ENCODE measurements at places on chromosomes 3 and 15.

GRCh38 chr3:99332718-99333117, 305.7 kb upstream of the COL8A1 start:
- DNase-seq = no peak

DNA sequence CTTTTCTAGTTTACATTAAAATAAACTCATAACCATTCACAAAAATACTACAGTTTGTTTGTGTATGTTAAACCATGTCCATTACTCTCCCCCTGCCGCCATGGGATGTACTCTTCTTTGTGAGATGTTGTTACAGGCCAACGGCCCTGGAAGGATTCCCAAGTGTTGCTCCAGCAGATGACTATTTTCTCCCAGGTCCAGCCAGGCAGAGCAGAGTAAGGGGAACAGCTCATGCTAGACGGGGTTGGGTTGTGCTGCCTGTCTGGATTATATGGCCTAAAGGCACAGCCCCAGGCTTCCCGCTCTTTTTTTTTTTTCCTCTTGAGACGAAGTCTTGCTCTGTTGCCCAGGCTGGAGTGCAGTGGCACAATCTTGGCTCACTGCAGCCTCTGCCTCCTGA, 24.5 kb upstream of the SLCO2A1 start:
- DNase-seq = no peak

DNA sequence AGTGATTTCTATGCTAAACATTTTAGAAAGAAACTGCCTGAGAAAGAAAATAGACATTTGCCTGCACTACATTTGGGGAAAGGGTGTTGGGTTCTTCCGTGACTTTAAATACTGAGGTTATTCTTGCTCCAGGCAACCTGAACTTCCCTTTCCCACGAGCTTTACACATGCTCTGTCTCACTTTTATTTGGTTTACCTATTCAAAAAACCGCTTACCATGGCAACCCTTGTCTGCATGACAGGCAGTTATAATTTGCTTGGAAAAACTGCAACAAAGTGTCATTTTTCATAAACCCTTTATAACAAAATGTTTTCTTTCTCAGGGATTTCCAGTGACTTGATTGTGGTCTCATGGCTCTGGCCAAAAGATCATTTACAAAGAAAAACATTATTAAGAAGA, 416.3 kb upstream of the MEIS2 start:
- DNase-seq = no peak

DNA sequence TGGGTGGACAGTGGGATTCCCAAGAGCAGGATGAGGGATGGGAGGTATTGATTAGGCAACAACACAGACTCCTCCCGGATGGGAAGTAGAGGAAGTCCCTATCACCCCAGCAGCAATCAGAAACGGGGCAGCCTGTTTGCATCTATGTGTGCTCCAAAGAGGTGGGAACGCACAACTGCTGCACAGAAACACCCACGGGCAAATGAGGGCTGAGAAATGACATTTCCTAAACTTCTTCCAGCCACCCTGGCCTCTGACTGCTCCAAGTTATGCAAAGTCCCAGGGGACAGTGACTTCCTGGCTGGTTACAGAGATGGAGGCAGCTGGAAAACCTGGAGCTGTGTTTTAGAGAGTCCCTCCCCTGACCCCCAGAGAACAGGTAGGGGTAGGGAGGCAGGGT, 42.6 kb downstream of the HCN4 start:
- no peak for DNase-seq

DNA sequence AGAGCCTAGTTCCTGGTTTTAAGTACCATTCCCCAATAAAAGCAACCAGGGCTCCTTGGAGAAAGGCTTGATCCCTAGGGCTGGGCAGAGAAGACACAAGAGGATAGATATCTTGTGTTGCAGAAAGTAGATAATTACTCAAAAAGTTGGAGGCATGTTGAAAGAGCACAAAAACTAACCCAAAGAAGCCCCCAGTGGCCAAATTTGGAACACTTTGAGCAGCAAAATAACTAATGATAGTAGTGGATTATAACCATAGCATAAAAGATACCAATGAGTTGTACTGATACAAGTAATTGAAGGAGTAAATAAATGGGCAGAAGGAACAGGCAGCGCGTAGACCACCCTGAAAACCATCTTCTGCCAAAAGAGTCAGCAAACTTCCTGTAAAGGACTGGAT, 12.0 kb downstream of the EXOSC7 start:
- no peak for DNase-seq

- no peak for DNase-seq
Observed at GRCh38 chr3:171371354-171371753, 88.9 kb downstream of the TNIK start.

GRCh38 chr15:95946241-95946640, 384.3 kb upstream of the NR2F2 start:
- no peak for DNase-seq

- DNase-seq = no peak
Observed at GRCh38 chr3:183802989-183803388, 22.4 kb downstream of the MAP6D1 start.

GRCh38 chr3:31707286-31707685, 174.6 kb downstream of the STT3B start:
- DNase-seq = no peak

DNA sequence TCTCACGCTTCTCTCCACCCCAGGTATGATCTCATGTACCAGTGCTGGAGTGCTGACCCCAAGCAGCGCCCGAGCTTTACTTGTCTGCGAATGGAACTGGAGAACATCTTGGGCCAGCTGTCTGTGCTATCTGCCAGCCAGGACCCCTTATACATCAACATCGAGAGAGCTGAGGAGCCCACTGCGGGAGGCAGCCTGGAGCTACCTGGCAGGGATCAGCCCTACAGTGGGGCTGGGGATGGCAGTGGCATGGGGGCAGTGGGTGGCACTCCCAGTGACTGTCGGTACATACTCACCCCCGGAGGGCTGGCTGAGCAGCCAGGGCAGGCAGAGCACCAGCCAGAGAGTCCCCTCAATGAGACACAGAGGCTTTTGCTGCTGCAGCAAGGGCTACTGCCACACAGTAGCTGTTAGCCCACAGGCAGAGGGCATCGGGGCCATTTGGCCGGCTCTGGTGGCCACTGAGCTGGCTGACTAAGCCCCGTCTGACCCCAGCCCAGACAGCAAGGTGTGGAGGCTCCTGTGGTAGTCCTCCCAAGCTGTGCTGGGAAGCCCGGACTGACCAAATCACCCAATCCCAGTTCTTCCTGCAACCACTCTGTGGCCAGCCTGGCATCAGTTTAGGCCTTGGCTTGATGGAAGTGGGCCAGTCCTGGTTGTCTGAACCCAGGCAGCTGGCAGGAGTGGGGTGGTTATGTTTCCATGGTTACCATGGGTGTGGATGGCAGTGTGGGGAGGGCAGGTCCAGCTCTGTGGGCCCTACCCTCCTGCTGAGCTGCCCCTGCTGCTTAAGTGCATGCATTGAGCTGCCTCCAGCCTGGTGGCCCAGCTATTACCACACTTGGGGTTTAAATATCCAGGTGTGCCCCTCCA, 19.1 kb downstream of the TYRO3 start:
- no peak for DNase-seq

DNA sequence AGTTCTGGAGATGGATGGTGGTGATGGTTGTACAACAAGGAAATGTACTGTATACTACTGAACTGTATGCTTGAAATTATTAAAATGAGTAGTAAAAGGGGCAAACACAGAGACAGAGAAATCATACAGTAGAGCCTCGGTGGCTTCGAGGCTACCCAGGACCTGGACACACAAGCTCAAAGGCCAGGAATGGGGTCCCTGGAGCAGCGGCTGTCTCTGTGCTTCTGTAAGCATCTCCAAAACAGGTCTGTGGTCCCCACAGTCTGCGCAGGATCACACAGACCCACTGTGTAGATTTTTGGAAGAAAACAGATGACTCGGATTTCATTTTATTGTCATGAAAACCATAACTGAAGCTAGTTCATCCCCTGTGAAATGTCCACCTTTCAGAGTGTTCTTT, 39.7 kb downstream of the PGPEP1L start:
- DNase-seq = no peak

DNA sequence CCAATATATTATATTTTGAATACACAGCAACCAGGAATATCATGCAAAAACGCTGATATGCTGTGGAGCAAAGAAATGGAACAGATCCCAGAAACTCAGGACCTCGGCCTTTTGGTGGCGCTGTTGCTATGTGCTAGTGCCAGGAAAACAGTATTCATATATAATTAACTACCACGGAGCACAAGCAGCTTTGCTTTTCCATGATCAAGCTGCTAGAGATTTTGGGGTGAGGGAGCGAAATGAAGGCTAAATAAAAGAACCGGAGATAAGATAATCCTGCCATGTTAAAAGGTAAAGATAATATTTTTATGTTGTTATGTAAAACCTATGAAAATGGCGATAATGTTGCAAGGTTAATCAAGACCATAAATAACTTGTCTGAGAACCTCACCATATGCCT, 157.7 kb upstream of the FAM3D start:
- peak; percentile 54 for DNase-seq

DNA sequence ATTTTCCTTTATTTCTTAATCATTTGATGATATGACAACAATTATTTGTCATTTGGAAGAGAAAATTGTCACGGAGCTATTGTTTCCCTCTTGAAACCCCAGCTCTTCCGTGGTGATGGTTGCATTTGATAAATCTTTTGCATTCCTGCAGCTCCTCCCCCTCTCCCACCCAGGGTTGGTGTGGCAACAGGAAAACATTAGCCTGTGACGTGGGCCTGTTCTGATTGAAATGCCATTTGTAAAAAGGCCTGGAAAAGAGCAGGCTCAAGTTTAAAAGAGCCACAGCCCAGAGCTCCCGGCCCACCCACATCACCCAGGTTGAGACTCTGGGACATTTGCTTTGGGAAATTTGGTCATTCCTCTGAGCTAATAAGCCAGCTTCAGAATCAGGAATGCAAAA, 282.5 kb downstream of the RPLP1 start:
- no peak for DNase-seq

GRCh38 chr3:128681369-128681829, 30.8 kb upstream of the RPN1 start:
- no peak for DNase-seq

DNA sequence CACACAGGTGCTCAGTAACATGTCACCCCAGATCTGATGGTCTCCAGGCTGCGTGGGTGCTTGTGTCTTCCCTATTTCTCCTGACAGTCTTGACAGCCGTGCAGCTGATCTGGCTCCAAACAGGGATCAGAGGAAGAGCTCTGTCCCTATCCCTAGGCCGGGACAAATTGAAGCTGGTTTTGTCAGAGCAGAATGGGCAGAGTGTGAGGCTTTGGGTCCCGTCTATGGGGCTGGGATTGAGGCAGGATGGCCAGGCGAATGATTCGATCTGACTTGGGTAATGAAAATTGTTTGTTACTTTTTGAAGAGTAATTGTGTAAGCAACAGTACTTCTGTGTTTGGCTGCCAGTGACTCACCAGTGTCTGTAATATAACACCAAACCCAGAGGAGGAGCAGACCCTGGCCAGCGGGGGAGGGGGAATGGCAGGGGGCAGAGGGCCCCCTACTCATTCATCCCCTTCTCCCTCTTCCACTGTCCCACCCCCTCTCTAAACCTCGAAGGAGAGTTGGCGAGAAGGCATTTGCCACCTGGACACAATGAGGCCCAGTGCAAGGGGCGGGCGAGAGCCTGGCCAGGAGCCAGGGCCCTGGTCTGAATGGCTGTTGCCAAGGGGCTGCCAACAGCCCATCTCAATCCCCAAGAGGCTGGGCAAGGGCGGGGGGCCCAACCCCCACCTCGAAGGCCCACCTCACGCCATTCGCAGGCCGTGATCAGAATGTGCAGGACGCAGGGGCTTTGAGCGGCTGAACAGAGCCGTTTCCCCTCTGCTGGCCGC, 4.9 kb upstream of the MAGEF1 start:
- no peak for DNase-seq

GRCh38 chr15:27855137-27855536, 244.0 kb downstream of the OCA2 start:
- DNase-seq = no peak

- DNase-seq = no peak
Observed at GRCh38 chr3:26307787-26308186, 314.8 kb upstream of the LRRC3B start.

DNA sequence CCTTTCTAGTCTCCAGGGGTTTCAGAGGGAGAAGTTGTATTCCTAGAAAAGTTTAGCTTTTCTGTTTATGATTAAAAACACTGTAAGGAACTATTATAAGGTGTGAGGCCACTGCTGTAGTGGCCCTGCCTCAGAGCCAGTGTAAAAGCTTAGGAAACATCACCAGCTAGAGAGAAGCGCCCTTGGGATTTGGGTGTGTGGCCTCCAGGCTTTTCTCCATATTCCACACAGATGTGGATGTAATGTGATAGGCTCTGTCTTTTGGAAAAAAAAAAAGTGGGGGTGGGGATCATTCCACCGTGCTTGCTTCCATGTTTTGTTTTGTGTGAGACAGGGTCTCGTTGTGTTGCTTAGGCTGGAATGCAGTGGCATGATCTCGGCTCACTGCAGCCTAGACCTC, 13.9 kb downstream of the SEC61A1 start:
- DNase-seq = no peak

- DNase-seq = no peak
Observed at GRCh38 chr3:134713671-134714070, 62.8 kb upstream of the KY start.

GRCh38 chr15:98684995-98685525, 36.7 kb downstream of the IGF1R start:
- no peak for DNase-seq

DNA sequence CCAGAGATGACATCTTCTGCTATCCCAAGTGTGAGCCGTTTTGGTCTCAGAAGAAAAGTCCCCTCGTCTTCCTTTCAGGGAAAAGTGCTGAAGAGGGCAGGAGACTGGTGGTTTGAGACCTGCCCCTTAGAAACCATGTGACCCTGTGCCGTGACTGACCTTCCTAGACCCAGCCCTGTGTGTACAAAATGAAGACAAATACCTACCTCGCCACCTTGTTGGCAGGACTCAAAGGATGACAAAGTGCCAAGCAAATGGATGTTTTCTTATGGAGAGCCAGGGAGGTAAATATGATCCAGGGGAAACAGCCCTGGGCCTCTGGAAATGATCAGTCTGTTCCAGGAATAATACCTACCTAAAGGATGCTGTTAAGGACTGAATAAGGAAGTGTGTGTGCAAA, 41.3 kb downstream of the FAM174B start:
- DNase-seq = no peak

- DNase-seq = no peak
Observed at GRCh38 chr3:168220556-168220955, 124.8 kb upstream of the GOLIM4 start.

- DNase-seq = no peak
Observed at GRCh38 chr3:69888040-69888942, 111.2 kb upstream of the SAMMSON start.

GRCh38 chr15:85690561-85691231, 104.0 kb downstream of the KLHL25 start:
- DNase-seq = no peak

- DNase-seq = peak; percentile 54
Observed at GRCh38 chr3:139111392-139112229, 66.9 kb upstream of the PRR23C start.
